ENCODE measurements at places on chromosomes 5 and 9.

GRCh38 chr9:107953556-107954125, 464.1 kb upstream of the KLF4 start:
- no peak for DNase-seq

DNA sequence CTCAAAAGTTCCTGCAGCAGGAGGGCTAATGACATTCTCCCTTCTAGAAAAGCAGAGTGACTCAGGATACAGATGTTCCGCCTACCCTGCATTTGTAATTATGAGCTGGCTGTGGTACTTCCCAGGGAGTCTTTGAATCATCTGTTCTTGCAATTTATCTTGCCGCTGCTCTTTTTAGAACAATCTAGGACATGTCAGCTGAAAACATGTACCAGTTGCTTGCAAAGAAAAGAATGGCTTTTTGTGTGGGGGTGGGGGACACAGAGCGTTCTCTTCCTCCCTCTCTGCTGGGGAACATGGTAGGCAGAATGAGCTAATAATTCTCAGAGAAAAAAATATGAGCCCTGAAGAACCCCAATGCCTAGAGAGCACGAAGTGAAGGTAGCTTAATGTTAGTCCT, 51.7 kb upstream of the TUT7 start:
- DNase-seq = peak; percentile 67

DNA sequence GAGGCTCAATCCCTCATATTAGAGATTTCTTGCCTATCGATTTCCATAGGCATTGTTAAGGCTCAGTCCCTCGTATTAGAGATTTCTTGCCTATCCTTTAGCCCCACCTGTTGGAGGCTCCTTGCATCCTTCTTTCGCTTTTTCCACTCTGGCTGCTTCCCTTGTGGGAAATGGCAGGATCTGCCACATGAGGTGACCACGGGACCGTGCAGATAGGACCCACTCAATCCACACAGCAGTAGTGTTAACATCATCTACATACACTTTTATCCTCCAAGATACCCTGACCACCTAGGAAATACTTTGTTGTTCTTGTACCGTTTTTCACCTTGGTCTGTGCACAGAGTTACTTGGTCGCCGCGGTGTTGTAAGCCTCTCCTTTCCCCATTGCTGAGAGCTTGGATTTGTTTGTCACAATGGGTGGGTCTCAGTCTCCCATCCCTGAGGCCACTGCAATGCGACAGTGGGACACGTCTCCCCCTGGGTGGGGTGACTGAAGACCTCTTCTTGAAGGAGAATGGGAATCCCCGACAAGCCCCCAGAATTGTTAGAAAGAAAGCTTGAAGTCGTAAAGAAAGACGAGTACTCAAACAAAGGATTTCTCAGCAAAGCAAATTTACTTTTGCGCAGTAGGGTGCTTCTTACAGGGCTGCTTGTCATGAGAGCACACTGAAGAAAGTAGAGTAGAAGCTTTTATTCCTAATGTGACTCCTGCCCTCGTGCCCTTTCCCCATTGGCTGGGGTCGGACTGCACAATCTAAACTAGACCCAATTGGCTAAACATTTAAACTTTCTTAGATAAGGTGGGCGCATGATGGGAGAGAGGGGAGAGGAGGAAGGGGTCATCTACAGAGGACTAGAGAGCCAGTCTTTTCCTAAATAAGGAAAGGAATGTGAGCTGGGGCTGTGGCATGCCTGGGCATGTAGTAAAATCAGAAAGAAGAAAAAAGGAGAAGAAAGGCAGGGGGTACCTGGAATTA, 19.8 kb downstream of the IFT74 start:
- no peak for DNase-seq

DNA sequence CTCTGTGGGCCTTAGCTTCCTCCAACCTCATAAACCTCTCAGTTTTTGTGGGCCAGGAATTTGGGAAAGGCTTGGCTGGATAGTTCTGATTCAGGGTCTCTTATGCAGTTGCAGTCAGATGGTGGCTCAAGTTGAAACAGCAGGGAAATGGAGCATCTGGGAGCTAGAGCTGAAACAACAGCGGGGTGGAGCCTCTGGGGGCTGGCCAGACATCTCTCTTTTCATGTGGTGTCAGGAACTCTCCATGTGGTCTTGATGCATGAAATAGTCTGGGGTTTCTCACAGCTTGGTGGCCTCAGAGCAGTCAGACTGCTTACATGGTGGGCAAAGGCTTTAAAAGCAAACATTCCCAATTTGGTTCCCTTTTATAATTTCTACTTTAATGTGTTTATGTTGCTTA, 13.5 kb downstream of the ZNF346 start:
- no peak for DNase-seq

GRCh38 chr9:35658968-35659220, 802 bp downstream of the CCDC107 start:
- no peak for DNase-seq

DNA sequence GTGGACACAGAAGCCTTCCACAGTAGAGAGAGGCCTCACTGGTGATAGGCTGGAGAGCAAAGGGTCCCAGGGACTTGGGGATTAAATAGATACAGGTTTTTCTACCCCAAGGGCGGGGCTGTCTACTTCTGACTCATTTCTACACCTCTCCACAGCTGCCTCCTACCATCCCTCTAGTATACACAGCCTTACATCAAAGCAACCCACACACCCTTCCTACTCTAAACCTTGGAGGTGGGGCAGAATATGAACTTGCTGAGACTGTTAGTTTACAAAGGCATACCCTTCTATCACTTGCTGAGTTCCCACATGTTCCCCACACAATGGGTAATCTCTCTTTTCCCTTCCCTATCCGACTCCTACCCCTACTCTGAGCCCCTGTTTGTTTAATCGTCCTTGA, 19.9 kb upstream of the PCA3 start:
- no peak for DNase-seq

Measured in H54 (cell line).